ENCODE measurements at places on chromosomes 3 and 15.

DNA sequence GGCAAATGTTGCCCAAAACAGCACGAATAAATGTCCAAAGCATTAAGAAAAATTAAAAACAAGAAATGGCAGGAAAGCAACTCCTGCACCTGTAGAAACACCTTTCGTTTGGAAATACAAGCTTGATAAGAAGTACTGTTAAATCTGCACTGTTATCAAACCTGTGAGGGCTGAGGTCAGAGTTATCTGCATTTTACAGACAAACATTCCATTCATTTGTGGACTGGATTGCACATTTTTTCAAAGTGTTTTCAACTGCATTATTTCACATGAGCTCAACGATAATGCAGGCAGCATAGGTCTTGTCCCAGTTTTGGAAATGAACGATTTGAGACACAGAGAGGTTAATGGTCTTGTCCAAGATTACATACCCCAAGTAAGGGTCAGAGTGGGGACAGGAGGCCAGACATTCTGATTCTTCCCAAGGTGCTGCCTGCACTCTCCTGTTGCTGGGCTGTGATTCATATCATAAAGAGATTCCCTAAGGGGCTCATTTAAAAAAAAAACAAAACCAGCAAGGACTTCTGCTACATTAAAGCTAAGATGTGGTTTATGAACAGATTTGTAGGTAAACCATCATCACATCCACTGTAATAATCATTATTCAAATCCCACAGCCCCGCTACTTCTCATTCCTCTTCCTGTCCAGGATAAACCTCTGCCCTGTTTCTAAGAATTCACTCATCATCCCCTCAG, 13.0 kb downstream of the GUCA1C start:
- no peak for DNase-seq

DNA sequence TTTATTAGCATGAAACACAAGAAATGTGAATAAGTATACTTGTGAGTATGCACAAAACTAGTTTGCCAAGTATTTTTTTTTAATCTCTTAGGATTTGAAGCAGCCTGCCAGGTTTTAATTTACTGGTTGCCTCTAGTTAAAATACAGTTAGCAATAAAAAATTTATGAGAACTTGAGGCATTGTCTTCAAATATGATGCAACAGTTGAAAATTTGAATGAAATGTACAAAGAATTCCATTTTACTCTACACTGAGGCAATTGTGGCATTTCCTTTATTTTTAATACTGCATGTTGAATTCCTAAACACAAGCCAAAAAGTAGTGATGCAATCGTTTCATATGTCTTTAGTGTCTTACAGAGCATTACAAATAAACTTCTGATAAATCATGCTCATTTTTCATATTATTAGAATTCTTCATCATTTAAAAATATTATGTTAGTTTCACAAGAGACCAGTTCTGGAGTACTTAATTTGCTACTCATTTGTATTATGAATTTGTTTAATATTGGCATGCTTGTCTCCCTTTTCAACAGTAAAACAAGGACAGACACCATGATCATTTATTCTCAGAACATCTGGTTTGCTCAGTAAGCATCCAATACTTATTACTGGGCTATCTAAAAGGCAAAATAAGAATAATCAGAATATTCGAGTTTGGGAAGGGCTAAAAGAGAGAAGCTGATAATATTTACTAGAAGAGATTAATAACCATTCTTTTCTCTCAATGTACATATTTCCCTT, 124.8 kb upstream of the PTX3 start:
- no peak for DNase-seq

GRCh38 chr3:130491431-130491830, 25.5 kb upstream of the COL6A6 start:
- no peak for DNase-seq

DNA sequence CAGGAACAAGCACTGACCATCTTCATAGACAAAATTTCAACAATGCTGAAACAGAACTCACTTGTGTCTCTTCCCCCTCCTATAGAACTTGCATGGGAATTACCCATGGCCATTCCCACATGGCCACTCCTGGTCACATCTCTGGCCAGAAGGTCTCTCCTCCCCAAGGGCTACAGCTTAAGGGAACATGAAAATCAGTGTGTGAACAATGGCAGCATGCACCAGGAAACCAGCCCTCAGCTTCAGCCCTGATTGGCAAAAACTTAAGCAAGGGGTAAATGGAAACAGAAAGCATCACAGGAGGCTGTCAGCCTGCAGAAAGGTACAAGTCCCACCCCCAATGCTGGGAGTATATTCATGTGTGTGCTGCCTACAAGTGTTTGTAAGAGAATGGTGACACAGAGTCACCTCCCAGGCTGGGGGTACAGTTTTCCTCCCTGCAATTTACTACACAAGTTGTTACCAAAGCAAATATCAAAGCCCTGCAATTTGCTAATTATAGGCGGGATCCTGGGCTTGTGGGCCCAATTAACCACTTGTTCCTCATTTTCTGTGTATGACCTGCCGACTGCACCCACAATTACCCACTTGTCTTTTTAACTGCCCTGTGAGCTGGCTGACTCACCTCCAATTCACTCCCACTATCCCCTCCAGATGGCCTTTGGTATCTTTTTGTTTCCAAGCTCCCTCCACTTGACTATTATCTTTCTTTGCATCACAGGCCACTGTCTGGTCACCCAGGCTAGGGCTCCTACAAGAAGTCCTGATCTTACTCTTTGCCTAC, 84.4 kb upstream of the HES1 start:
- DNase-seq, result no peak

DNA sequence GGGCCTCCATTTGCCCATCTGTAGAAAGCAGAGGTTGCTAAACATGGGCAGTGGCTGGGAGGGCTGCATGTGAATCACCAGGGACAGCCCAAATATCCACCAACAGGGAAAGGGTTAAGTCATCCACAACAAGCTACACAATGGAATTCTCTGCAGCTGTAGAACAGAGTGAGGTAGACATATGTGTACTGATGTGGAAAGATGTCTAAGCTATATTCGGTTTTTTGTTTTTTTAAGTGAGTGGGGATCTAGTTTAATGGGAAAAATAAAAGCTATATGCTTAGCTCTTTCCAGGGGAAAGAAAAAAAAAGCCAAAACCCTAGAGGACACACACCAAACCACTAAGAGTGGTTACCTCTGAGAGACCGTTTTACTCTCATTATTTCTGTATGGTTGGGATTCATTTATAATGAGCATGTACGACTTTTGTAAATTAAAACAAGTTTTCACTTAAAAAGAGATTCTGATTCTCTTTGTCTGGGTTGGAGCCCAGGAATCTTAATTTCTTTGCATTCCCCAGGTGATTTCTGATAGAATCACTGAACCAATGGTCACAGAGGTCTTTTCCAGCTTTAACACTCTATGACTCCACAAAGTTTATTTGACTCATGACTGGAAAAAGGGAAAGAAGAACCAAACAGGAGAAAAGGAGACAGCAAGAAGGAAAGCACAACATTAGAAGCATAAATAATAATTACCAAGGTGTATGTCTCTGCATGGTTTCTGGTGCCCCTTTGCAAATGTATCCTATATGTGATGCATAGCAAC, 19.1 kb downstream of the CRABP1 start:
- DNase-seq, result no peak

DNA sequence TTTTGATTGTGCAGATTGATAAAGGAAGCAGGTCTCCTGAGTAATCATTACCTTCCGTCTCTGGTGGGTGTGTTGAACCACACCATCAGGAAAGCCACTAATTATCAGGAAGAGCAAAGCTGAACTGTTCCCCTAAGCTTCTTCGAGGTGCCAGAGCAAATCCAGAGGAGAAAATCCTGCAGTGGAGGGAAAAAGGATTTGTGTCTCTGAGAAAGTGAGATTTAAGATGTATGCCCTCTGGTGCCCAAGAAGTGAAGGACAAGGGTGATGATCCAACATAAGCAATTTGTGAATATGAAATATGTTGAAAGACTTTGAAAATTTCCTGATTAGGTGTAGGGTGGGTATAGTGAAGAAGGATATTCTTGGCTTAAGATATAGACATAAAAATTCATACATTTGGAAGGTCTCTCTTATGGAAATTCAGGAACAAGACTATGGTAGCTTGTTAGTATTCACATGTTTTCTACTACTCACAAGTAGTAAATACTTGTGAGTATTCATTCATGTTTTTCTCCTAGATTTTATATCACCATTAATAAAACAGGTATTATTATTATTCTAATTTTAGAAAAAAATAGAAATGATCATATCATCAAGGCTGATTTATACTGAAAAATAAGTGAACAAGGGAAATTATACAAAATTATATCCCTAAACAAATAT, 34.8 kb downstream of the COMMD2 start:
- DNase-seq, result peak; percentile 29

- DNase-seq, result no peak
These were observed 34.8 kb upstream of the WNT5A start for GRCh38 chr3:55521738-55522421.

- no peak for DNase-seq
These were observed 1.6 kb upstream of the NTRK3 start for GRCh38 chr15:88258093-88258641.

DNA sequence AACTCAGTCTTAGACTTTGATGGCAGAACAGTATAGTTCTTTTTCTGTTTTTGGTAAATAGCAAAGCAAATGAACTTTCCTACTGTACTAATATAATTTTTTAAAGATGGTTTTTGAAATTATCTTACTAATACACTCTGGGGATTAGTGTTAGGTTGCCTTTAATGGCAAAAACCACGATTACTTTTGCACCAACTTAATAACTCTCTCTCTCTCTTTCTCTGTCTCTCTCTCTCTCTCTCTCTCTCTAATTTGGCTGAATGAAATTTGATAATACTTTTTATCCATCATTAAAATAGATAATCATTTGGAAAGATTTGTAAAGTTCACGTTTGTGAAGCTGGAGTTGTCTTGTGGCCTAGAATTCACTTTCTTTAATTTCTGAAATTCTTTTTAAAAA, 257.8 kb downstream of the LPP start:
- no peak for DNase-seq

- no peak for DNase-seq
These were observed 35.9 kb downstream of the SLC12A1 start for GRCh38 chr15:48242015-48242414.

- no peak for DNase-seq
These were observed 15.4 kb downstream of the ARHGAP31 start for GRCh38 chr3:119309591-119309990.

- DNase-seq, result no peak
These were observed 2.2 kb downstream of the FURIN start for GRCh38 chr15:90870354-90871138.

GRCh38 chr3:139518926-139519842, 20.4 kb downstream of the RBP1 start:
- DNase-seq, result no peak

- no peak for DNase-seq
These were observed 351.6 kb downstream of the GAP43 start for GRCh38 chr3:115974940-115975339.

GRCh38 chr15:74252721-74253120, 16.6 kb downstream of the CCDC33 start:
- no peak for DNase-seq

DNA sequence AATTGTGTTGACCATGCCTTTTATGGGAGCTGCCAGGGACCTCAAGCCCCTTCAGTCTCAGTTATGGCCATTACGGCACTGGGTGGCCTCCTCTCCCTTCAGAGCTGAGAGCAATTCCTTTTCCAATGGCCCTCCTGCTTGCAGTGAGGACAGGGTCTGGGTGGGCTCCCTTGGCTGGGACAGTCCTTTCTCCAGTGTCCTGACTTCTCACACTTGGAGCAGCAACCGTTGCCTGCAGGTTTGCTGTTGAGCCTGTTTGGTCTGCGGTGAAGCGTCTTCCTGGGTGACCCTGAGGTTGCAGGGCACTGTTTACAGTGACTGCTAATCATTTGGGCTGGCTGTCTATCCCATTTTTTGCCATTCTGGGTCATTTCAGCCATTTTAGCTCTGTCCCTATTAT, 3.5 kb upstream of the CCDC80 start:
- DNase-seq, result no peak

- DNase-seq, result no peak
These were observed 32.1 kb upstream of the RFTN1 start for GRCh38 chr3:16545413-16546185.

GRCh38 chr3:189567322-189567721, 63.9 kb upstream of the TP63 start:
- no peak for DNase-seq

- no peak for DNase-seq
These were observed 28.9 kb downstream of the HES1 start for GRCh38 chr3:194164861-194165260.

- DNase-seq, result no peak
These were observed 152.9 kb upstream of the LPP start for GRCh38 chr3:188001093-188001492.

DNA sequence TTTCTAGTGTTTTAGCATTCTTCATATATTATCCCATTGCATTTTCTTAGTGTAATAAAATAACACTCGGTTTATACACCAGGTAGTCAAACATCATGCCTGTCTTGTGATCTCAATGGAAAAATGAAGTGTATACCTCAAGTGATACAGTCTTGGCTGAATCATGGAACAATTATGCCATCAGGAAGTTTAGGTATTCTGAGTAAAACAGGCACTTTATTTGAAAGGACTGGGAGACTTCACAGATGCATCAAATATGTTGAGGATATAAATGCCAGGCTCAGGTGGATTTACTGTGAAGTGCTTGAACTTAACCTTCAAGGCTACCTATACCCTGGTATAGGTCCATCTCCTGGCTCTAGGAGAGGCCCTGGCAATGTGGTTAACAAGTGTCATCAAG, 8.5 kb downstream of the TGFBR2 start:
- DNase-seq, result no peak

DNA sequence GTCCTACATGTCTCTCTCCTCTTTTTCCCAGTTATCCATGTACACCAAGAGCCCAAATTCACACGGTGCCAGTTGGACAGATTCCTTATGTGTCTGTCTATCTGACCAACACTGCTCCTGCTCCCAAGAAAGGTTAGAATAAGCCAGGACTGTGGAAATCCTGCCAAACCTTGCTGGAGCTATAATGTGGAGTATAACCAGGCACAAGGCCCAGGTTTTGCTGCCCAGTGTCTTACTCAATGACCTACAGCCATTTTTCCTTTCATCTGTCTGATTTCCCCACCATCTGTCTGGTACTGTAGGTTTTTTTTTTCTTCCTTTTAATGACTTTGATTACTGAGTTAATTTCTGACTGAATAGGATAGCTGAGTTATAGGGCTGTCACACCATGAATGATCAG, 26.5 kb upstream of the MINDY4B start:
- DNase-seq, result no peak

- DNase-seq, result no peak
These were observed 29.9 kb upstream of the MCCC1 start for GRCh38 chr3:183129243-183129642.

DNA sequence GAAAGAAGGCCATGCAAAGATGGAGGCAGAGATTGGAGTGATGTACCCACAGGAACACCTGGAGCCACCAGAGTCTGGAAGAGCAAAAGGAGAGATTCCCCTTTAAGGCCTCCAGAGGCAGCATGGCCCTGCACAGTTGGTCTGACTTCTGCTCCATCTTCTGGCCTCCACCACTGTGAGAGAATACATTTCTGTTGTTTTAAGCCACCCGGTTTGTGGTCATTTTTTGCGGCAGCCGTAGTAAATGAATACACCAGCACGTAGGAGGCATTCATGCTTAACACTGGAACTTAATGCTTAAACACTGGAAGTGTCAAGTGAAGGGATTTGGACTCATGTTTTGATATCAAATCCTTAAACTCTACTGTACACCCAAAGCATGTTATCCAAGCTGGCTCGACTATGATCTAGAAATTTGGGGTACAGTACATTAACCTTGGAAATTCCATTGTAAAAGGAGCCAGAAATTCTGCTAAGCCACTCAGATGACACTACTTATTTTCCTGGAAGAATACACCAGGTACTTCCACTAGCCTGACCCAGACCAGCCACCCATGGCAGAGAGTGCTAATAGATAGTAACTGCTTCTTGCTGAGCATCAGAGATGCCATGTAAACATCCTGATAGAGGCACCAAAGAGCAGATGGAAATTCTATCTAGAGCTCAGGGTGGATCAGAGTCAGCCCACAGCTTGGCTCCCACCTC, 190.9 kb downstream of the ADAMTS9 start:
- DNase-seq, result no peak

Data from stimulated activated CD4-positive, alpha-beta T cell treated with anti-CD3 and anti-CD28 coated beads, Interleukin-2, amount 100 ng/mL, for 24 hours (primary cell).